Pulmonary artery endothelial cell (primary cell): ENCODE measurements at places on chromosomes 2 and 18. TPM values are rescaled to one million over a fixed set of nuclear protein-coding genes. Genes with fewer than 3 reads are reported as not detected.

Gene MERTK
- 25.0 and 33.6 TPM in 2 replicates for total RNA-seq

Gene KLHL41
- total RNA-seq: 0.13 and 0.28 TPM in 2 replicates

Gene LONRF2
- total RNA-seq: not detected in 2 replicates

Gene CHRNA1
- 0.11 and 0.73 TPM in 2 replicates for total RNA-seq

Gene CHST9
- not detected in 2 replicates for total RNA-seq

Gene NT5DC4
- total RNA-seq: not detected in 2 replicates

Gene TM4SF20
- total RNA-seq: not detected in 2 replicates

Gene TSPYL6
- total RNA-seq: not detected in 2 replicates

Gene RMND5A
- total RNA-seq: 49.1 and 61.4 TPM in 2 replicates

Gene SPP2
- total RNA-seq: not detected in 2 replicates

Gene CNTNAP5
- not detected in 2 replicates for total RNA-seq

Gene CAPN14
- 0.07 TPM in 1 of 2 replicates, not detected in the other for total RNA-seq

Gene LINC00305
- not detected in 2 replicates for total RNA-seq

Gene MAL
- total RNA-seq: not detected in 2 replicates

Gene SLC11A1
- total RNA-seq: 0.04 TPM in 1 of 2 replicates, not detected in the other

Gene AOX1
- 3.4 and 14.5 TPM in 2 replicates for total RNA-seq

Gene HAUS1
- total RNA-seq: 45.6 and 48.4 TPM in 2 replicates

Gene REG1B
- total RNA-seq: not detected in 2 replicates

Gene AMER3
- total RNA-seq: not detected in 2 replicates

Gene NYAP2
- not detected in 2 replicates for total RNA-seq

Gene GPBAR1
- 0.07 TPM in 2 replicates for total RNA-seq

Gene TMBIM1
- 128 and 169 TPM in 2 replicates for total RNA-seq

Gene TBC1D8
- total RNA-seq: 43.1 and 52.5 TPM in 2 replicates

Gene PJVK
- total RNA-seq: 0.46 and 1.3 TPM in 2 replicates

Gene MFSD6
- total RNA-seq: 1.2 and 10.0 TPM in 2 replicates

Gene ABCA12
- total RNA-seq: under 0.01 TPM in 2 replicates

Gene CDKL4
- total RNA-seq: 0.25 and 0.59 TPM in 2 replicates

Gene COLEC12
- 13.5 and 24.3 TPM in 2 replicates for total RNA-seq

Gene DPYSL5
- not detected in 2 replicates for total RNA-seq

Gene IL36A
- not detected in 2 replicates for total RNA-seq

Gene CRYGC
- total RNA-seq: not detected in 2 replicates

Gene CRYBA2
- total RNA-seq: not detected in 2 replicates

Gene VIT
- total RNA-seq: 0.46 and 0.66 TPM in 2 replicates

Gene SNORC
- 0.26 and 0.56 TPM in 2 replicates for total RNA-seq

Gene MC5R
- total RNA-seq: not detected in 2 replicates

Gene AP1S3
- total RNA-seq: 3.4 and 7.2 TPM in 2 replicates

Gene SKA1
- total RNA-seq: 13.1 and 23.0 TPM in 2 replicates

Gene NAT8
- not detected in 2 replicates for total RNA-seq

Gene OR6B2
- not detected in 2 replicates for total RNA-seq

Gene RGPD4
- total RNA-seq: under 0.01 TPM in 1 of 2 replicates, not detected in the other

Gene NCKAP1
- 150 and 190 TPM in 2 replicates for total RNA-seq

Gene ACMSD
- total RNA-seq: not detected in 2 replicates

Gene COLEC11
- 0.13 and 0.35 TPM in 2 replicates for total RNA-seq

Gene FKBP1B
- total RNA-seq: 21.8 and 22.8 TPM in 2 replicates

Gene C2orf74
- 2.8 and 14.0 TPM in 2 replicates for total RNA-seq

Gene FHOD3
- 0.07 TPM in 2 replicates for total RNA-seq

Gene PAX3
- total RNA-seq: not detected in 2 replicates

Gene NRP2
- total RNA-seq: 43.3 and 82.0 TPM in 2 replicates

Gene OTX1
- 0.11 and 0.33 TPM in 2 replicates for total RNA-seq

Gene SCYGR4
- not detected in 2 replicates for total RNA-seq

Gene SDC1
- 2.3 and 18.3 TPM in 2 replicates for total RNA-seq

Gene HJURP
- 13.1 and 30.9 TPM in 2 replicates for total RNA-seq

Gene SLC38A11
- not detected in 2 replicates for total RNA-seq

Gene GYPC
- 0.26 and 0.74 TPM in 2 replicates for total RNA-seq

Gene GRHL1
- total RNA-seq: 0.53 and 1.2 TPM in 2 replicates

Gene RTTN
- total RNA-seq: 10.6 and 18.9 TPM in 2 replicates
